Suppressor macrophage treated with lipopolysaccharide for 4 hours (primary cell): ENCODE measurements at places on chromosomes 1 and 21.

DNA sequence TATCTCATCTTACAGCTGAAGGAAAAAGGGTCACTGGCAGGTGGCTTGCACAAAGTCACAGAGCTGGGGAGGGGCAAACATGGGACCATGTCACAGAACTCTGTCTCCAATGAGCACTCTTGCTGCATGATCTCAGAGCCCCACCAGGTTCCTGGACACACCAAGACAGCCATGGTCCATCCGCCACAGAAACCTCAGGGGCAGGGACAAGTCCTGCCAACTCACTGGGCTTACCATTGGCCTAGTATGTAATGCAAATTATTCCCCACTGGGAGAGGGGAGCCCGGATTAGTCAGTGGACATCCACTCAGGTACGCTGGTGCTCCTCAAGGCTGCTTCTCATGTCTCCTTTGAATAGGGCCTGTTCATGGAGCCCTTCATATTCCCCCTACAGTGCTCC is 14.2 kb downstream of the S100A7A start:
- no peak for DNase-seq

DNA sequence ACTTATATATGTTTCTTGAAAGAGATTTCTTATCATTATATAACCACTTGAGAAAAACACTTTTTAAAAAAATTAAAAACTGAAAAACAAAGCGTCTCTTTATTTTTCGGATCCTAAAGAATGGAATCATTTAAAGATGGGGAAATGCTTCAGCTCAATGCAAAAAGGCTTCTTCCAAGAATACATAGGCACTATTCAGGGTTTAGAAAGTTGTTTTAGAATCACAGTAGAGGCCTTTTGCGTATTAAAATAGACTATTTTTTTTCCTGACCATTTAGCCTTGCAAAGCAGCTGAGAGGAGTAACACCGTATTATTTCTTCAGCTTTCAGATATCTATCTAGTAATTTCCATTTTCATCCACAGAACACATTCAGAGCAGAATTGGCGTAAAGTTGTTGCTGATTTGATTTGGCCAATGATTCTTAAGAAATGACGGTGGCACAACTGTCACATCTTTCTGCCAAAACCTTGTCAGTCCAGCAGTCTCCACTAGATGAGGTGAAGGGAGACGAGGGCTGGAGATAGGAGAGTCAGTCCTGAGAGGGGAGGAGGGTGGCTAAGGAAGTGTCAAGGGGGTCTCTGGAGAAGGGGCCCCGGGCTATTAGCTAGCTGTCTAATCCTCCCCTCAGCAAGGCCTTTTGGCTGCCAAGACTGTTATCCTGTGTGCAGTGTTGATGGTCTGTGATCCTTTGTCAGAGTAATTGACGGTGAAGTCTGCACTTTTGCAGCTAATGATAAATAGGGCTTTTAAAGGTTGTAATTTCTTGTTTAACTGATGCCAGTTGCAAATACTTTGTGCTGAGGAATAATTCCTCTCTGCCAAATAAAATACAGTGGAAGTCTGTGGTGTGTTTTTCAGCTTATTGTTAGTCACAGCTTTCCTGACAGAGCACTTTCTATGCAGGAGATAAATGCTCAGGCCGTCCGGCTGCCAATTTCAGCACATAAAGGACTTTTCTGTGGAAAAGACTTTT is 34.7 kb downstream of the PRRX1 start:
- no peak for DNase-seq

DNA sequence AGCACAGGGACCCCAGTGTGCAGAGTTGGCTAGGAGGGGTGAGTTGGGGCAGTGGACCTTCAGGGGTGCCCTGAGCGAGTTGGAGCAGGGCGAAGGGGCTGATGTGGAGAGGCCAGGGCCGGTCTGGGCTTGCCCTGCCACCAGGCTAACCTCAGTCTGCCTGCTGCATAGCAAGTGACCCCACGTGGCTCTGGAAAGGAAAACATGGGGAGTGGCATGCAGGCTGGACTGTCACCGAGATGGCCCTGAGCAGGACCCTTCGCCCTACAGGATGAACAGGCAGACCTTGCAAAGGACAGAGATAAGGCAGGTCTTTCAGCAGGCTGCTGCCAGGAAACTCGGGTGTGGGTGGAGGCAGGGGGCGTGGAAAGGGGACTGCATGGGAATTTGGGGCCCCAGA is 51.5 kb downstream of the FOXO6 start:
- DNase-seq = no peak

- no peak for DNase-seq
Observed at GRCh38 chr1:93979040-93979717, 69.9 kb upstream of the GCLM start.

DNA sequence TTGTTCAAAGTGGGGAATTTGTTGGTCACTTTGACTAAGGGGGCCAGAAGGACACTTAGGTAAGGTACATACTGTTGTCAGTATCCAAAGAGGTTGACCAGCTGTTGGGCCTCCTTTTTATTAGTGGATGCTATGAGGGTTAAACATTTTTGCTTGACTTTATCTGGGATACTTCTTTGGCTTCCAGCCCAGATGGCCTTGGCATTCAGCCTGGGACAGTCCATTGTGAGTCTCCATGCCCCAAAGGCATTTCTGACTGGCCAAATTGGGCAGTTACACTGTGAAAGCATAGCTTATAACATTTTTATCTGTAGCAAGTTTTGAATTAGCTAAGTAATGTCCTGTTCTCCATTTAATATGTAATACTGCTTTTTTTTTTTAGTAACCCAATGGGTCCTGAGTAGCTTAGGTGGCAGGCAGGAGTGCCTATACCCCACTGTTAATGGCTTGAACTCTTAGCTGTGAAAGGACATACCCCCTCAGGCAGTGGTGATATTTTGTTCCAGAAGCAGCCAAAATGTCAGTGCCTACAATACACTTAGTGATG is 35.4 kb upstream of the CD1D start:
- no peak for DNase-seq

- no peak for DNase-seq
Observed at GRCh38 chr1:215878128-215878527, 311.0 kb downstream of the KCTD3 start.

- peak; percentile 87 for DNase-seq
Observed at GRCh38 chr21:33229784-33230544, at the start of gene IFNAR2. TSS of gene IFNAR2 (plus strand) at chr21:33229938. CDS start at chr21:33241923, 11,985 bp downstream.

DNA sequence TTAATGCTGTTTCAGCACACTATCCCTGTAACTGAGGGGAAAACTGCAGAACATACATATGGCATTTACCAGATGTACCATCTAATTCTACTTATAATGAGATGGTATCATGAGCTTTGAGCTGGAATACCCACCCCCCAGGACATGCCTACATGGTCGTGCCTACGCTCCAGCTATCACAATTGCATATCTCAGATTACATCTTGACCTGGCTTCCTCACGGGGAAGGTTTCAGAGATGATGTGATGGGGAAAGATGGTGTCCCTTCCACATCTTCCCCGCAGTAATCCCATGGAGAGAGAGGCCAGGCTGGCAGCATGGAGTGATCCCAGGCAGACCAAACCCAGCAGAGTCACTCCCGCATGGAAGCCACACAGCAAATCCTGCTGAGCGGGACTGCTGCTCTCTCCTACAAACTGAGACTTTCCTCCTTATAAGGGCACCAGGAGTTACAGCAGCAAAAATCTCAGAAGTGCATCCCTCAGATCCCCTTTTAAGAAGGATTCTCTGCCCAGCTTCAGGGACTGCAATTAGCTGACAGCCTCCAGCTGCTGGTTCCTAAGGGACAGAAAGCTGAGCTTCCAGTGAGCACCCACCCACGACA is 67.1 kb downstream of the KCNH1 start:
- DNase-seq = no peak

DNA sequence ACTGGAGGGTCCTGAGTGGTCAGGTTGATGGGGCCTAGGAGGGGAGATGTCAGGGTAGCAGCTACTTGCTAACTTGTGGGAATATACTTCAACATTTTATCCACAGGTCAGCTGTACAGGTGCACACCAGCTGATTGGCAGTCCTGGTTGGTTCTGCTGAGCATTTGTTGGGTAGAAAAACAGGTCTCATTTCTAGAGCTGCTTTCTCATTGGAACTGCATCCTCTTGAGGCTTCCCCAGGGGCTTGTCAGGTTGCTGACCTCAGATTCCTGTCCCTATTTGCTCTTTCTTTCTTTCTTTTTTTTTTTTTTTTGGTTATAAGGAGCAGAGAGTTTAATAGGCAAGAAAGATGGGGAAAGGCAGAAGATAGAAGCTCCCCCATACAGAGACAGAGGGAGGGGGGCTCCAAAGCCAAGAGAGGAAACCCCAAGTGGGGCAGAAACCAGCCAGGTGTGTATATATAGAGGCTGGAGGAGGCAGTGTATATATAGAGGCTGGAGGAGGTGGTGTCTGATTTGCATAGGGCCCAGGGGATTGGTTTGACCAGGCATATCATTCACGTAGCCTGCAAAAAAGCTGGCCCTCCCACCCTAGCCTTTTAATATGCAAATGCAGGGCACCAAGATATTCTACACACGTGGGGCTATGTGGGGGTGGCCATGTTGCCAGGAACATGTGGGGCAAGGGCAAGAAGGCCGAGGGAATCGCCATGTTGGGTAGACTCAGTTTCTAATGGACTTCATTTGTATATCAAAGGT is 57.3 kb upstream of the STUM start:
- DNase-seq = no peak

- DNase-seq = no peak
Observed at GRCh38 chr1:167546935-167547334, 6.6 kb downstream of the CREG1 start.

DNA sequence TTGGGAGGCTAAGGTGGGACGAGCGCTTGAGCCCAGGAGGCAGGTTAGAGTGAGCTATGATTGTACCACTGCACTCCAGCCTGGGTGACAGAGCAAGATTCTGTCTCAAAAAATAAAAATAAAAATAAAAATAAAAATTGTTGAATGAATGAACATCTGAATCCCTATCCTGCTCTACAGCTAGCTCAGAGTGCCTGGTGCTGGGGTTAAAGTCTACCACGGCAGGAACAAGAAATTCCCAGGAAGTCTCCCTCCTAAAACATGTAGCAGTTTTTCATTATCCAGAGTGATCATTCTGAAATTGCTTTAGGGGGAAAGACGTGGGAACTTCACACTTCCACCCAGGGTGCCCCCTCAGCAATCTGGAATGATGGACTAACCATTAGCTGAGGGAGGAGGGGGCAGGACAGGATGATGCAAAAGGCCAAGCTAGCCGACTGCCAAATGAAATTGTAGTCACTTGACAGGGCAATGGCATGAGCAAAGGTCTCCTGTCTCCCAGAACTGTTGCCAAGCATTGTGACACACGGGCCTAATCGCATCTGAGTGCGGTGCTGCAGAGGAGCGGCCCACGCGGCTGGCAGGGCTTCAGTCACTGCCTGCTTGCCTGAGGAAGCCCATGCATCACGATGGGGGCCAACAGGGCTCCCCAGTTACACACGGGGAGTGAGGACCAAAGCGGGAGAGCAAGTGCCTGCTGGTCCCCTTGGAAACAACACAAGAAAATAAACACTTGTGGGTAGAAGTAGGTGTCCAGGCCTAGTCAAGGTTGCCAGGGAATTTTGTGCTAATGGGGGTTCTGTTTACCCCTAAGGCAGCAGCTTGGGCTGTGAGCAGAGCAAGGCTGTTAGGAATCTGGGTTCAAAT is 85.7 kb downstream of the NENF start:
- DNase-seq = peak; percentile 44

GRCh38 chr1:204104331-204105130 is 31.6 kb downstream of the SOX13 start:
- DNase-seq = peak; percentile 19

DNA sequence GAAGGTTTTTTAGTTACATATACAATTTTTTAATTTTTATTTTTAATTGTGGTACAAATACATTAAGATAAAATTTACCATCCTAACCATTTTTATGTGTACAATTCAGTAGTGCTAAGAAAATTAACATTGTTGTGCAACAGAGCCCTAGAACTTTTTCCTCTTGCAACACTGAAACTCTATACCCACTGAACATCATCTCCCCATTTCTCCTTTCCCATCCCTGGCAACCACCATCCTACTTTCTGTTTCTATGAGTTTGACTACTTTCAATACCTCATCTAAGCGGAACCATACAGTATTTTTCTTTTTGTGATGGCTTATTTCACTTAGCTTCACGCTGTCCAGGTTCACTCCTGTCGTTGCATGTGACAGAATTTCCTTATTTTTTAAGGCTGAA is 54.1 kb downstream of the PALMD start:
- peak; percentile 82 for DNase-seq

DNA sequence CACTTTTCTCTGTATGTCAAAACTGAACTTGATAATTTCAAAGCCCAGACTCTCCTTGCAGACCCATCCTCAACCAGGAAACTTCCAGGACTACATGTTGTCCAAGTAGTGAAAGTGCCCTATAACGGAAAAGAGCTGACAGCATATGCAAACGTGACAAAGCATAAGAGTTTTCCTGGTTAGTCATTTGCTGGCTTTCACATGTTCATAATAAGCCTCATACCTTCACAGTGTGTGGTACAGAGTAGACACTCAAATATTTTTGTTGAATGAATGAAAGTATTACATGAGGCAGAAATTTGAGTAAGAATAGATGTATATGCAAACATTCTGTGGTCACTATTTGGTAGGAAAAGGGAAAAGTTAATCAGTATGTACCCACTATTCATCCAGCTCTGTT is 473.3 kb downstream of the MRPL39 start:
- DNase-seq = no peak

DNA sequence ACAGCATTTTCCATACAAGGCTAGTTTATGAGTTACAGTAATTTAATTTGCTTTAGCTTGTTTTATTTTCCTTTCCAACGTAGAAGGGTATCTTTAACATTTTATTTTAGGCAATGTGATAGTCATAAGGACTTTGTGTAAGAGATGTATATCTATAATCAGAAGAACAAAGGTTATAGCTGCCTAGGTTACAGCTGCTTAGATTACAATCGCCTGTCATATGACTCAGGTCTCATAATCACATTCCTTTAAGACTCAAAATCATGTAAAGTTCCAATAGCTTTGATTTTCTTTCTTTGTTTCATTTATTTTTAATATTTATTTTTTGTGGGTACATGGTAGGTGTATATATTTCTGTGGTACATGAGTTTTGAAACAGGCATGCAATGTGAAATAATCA is 37.8 kb upstream of the COP1 start:
- DNase-seq = no peak

- DNase-seq = no peak
Observed at GRCh38 chr1:63645317-63645716, 52.1 kb downstream of the PGM1 start.

- DNase-seq = no peak
Observed at GRCh38 chr1:33284049-33284448, 27.8 kb downstream of the ZNF362 start.

- DNase-seq = no peak
Observed at GRCh38 chr1:185539277-185539943, 194.8 kb upstream of the HMCN1 start.

DNA sequence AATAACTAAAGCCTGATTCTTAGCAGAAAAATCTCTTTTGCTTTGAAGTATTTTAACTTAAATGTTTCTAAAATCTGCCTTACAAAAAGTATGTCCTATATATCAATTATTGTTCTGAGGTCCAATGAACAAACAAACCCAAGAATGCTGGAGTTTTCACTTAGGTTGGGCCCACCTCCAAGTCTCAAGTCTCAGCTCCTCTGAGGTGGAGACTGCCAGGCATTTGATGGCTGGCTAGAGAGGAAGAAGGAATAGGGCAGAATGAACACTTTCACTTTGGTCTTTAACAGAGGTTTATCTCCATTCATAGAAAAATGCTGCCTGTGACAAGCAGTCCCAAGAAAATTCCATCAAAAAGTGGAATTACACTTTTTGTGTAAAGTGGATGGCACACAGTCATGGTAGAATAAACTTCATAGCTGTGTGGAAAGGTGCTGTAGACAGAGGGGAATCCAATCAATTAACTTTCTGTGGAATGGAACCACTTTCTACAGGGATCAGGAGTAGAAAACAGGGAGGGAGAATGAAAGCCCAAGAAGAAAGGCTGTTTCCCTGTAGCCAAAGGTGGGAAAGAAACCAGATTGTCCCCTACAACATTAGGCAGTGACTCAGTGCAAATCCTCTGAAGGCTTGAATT is 349.4 kb upstream of the RUNX1 start:
- peak; percentile 21 for DNase-seq
